ENCODE measurements at places on chromosomes 2 and 18.

DNA sequence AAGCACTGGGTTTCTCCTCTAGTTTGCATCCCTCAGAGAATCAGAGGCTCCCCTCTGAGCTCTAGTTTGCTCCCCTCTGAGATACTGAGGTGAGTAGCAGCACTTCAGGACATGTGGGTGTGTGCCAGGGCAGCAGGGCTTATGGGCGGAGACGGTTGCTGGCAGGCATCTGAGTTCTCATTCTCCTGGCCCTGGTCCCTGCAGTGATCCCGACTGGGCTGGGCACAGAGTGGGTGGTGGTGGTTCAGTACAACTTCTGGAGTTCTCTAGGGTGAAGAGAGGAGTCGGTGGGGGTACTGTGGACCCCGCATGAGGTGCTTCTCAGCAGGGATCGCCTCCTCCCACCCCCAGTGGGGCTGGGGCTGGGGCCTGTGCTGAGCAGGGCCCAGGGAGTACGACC, 47.9 kb downstream of the BOLA3 start:
- DNase-seq, result no peak

DNA sequence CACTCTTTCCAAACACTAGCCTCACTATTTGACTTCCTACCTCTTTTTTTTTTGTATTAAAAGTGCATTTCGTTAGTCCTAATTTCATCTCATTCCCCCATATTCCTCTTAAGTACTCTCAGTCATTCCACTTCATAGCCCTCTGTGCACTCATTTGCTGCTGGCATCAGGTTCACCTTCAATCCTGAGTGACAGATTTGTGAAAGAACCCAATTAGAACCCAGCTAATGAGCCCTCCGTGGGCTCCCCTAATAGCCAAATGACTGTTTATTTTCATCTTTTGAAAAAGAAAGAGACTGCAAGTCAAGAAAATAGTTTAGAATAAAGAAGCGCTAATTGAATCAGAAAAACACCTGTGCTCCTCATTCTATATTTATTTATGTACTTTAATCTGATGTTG, 512.1 kb upstream of the LRATD1 start:
- no peak for DNase-seq

DNA sequence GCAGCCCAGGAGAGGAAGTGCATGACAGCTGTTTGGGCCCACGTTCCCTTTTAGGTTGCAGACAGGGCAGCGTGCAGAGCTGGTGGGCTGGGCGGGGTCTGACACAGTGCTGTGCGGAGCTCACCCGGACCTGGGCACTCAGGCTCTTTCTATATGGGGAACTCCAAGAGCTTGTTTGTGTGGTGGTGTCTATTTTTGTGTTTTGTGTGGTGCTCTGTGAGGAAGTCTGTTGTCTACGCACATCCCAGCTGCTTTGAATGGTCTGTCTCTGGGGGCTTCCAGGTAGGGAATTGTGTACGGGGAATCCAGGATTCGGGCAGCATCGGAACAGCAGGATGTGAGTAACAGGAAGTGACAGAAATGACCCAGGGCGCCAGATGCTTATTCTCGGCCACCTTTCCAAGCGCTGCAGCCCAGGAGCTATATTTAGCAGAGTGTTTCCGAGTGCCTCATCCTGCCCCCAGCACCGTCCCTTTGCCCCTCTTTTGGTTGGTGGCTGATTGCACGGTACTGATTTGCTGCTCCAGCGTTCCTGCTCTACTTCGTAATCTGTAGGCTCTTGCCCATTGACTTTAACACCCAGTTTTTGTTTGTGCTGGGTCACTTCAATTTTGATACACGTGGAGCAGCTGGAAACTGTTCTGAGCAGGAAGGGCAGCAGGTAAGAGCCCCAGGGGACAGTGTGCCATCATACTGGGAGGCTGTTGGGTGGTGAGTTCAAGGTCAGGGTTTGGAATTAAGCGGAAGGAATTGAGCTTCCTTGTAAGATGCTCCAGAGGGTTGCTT, 64.7 kb downstream of the DGKD start:
- DNase-seq, result no peak

DNA sequence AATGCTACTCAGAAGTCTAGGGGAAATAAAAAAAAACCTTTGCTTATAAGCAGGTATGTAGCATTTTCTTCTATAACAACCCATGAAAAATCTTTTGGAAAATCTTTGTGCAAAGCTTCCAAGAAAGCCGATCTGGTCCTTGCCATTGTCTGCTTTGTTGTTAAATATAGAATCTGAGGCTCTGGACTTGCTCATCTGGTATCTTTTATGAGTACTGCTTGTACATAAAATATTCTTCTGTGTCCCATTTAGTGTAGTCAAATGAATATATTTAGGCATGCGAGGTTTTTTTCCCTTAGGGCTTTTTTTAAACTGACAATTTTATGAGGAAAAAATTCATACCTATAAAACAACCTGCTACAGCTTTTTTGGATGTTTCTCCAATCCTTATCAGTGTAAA, 45.0 kb upstream of the RMND5A start:
- no peak for DNase-seq

- no peak for DNase-seq
Observed at GRCh38 chr2:14560716-14561115, 71.8 kb upstream of the LRATD1 start.

GRCh38 chr2:31467426-31467825, 52.9 kb upstream of the XDH start:
- DNase-seq, result no peak

- DNase-seq, result no peak
Observed at GRCh38 chr2:3830796-3831195, 127.4 kb downstream of the DCDC2C start.

- no peak for DNase-seq
Observed at GRCh38 chr2:21412944-21413443, 289.2 kb downstream of the TDRD15 start.

GRCh38 chr2:12141618-12142258, 395.3 kb downstream of the LPIN1 start:
- DNase-seq, result no peak

DNA sequence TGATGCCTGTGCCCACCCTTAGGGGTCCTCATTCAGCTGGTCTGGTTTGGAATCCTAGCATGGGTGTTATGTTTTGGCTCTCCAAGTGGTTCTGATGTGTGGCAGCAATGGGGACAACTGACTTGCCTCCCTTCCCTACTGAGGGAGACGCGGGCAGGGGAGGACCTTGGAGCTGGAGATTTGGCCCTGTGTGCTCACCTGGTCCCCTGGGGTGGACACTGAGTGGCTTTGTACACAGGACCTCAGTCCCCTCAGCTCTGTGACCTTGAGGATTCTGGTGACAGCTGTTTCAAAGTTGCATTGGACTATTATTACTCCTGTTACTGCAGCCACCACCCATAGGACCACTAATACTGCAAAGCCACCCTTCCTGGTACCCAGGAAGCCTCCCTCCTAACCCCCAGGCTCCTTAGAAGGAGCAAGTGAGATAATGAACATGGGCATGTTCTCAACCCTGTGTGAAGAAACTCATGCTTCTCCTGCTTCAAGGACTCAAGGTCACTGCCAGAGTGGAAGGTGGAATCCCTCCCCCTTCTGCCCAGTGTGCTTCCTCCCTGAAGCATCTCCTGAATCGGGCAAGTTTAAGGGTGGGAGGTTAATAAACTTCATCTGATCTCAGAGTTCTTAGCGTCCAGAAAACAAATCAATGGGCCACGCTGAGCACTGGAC, 26.5 kb downstream of the TMEM182 start:
- no peak for DNase-seq

GRCh38 chr2:222862909-222863544, 2.2 kb downstream of the ACSL3 start:
- no peak for DNase-seq

DNA sequence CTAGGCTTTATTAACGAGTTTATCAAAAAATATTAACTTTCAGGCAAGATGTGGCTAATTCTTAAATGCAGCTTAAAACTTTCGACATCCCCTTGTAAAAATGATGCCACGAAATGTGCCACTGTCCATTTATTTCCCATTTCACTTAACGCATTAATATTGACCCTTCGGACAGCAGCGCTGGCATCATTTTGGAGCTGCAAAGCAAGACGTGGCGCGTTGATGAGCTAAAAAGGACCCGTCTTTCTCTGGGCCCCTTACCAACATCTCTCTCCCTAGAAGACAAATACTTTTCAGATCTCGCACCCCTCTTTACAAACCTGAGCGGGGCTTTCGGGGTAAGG, 367.9 kb downstream of the MTX2 start:
- no peak for DNase-seq

DNA sequence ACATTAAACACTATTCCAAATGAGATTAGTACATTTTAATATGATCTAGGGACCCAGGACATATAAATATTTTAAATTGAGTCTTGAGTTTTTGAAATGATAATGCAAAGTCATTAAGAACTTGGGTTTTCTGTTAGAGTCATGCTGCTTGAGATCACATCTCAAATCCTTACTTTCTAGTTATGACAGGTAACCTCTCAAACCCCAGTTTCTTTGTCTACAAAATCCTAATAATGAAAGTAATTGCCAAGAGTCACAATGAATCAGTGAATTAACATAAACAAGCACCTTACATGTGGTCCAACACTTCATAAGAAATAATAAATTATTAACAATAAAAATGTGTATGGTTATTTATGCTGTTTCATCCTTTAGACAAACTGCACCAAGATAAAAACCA, 607.6 kb downstream of the LRP1B start:
- DNase-seq, result no peak

GRCh38 chr2:65442420-65443020, 10.1 kb upstream of the SPRED2 start:
- DNase-seq, result no peak

- DNase-seq, result no peak
Observed at GRCh38 chr18:32139835-32140283, 48.2 kb downstream of the RNF138 start.

- DNase-seq, result no peak
Observed at GRCh38 chr2:154532763-154533162, 165.7 kb upstream of the KCNJ3 start.

DNA sequence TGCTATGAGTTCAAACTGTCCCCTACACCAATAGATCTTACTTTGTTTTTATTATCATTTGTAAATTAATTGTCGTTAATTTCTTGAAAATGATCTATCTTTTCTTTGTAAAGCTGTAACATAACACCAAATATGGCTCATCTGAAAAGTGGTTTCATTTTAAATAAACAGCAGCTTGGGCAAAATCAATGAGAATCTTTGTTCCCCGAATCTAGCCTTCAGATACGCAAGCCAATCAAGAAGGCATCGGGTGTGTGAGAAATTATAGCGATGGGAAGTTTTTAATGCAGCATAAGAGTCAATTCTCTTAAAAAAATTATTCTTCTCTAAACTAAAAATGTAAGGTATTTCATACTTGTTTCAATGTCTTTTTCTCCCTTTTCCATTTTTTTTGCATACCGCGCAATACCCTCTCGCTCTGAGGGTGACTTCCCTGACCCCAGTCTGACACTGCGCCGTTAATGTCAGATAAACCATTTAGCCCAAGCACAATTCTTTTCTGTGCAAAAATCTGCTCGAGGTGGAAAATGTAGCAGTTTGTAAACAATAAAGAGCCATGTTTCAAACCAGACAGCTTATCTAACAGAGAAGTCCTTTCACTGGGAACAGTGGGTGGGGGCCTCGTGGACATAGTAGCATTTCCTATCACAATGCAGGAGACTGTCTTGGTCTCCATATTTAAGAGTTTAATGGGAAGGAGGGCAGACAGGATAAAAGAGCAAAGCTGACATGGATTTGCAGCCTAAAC, 129.4 kb downstream of the TCF4 start:
- no peak for DNase-seq

- no peak for DNase-seq
Observed at GRCh38 chr2:233011268-233011650, 1.8 kb downstream of the NGEF start.

- no peak for DNase-seq
Observed at GRCh38 chr18:65221736-65222135, 529.1 kb upstream of the CDH7 start.

DNA sequence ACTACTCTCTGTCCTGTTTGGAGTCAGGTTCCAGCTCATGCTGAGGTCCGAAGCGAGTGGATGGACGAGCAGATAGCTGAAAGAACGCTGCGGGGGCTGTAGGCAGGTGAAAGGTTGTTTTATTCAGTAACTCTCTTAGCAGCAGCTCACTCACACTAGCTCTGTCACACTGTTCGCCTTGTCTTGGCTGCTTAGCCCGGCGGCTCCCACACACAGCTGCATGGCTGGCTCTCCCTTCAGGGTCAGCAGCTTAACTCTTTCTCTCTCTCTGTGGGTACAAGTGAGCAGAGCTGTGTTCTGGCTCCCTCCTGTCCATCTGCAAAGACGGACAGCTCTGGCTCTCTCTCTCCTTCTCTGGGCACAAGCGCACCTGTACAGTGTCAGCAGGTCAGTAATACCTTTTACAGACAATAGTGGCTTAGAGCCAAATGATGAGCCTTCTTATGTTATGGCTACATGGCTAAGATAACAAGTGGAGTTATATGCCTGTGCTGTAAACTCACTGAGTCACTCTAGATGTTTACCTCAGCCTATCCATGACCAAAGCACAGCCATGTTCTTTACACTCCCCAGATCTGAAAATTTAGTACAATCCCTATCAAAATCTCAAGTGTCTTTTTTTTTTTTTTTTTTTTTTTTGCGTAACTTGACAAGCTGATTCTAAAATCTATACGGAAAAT, 149.3 kb downstream of the GALNT1 start:
- DNase-seq, result no peak

GRCh38 chr18:21851327-21851961, 110.9 kb downstream of the MIB1 start:
- DNase-seq, result no peak

GRCh38 chr2:172922306-172922705, 153.3 kb upstream of the MAP3K20 start:
- DNase-seq, result no peak

DNA sequence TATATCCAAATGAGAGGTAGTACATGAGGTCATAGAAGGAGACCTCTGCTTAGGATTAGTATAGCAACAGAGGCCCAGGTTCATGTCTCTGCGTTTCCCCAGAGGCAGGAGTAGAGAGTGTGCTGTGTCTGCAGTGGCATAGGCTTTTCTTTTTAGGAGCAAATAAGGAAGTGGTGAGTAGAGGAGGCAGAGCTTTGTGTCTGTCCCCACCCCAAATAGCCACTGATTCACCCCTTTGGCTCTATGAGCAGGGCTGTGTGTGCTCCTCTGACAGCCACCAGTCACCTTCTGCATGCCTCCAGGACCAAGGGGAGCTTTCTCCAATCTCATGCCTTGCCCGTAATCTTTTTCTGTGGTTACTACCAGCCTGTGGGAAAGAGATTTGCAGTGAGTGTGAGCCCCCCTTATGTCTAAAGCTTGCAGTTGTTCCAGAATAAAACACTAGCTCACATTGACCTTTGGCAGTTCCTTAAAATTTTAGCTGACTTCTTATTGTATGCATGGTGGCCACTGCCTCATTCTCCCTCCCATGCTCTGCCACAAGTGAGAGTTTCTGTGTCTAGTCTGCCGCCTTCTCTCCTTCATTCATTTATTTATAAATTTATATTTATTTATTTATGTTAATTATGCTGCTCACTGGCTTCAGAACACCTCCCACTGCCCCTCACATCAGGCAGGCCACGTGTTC, 23.5 kb upstream of the ELAC1 start:
- DNase-seq, result no peak

DNA sequence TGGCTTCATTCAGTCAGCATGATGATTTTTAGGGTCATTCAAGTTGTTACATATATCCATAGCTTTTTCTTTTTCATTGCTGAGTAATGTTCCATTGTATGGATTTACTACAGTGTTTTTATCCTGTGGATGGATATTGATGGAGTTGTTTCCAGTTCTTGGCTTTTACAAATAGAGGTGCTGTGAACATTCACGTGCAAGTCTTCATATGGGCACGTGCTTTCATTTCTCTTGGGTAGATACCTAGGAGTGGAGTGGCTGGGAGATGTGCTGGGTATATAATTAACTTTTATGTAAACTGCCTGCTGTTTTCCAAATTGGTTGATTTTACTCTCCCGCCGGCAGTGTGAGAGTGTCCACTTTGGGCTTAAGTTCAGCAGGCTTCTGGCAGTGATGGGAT, 16.5 kb downstream of the AGAP1 start:
- DNase-seq, result no peak

GRCh38 chr2:69947325-69947931, 14.0 kb downstream of the ASPRV1 start:
- DNase-seq, result no peak
